ENCODE measurements at places on chromosomes 4 and X. TPM values are rescaled to one million over a fixed set of nuclear protein-coding genes. Genes with fewer than 3 reads are reported as not detected.

RENBP gene
- 5.7 TPM for total RNA-seq

GRCh38 chrX:107711521-107712181 lies 63.9 kb downstream of the TSC22D3 start:
- no peak for DNase-seq

CT45A6 gene
- not detected for total RNA-seq

DCAF4L1 gene
- total RNA-seq: 0.26 TPM
